ENCODE measurements at places on chromosomes 1 and 21.

GRCh38 chr1:53736290-53736689, 2.7 kb downstream of the GLIS1 start:
- DNase-seq = no peak

DNA sequence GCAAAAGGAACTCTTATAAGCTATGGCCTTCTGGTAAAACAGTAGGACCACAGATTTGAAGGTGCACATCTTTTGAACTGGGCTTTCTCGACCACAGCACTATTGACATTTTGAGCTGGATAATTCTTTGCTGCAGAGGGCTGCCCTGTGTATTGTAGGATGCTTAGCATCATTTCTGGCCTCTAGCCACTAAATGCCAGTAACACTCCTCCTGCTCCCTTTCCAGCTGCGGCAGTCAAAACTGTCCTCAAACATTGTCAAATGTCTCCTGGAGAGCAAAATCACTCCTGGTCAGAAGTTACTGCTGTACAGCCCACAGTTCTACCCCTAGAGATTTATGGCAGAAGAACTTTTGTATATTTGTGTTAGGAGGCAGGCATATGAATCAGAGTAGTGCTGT, 836.7 kb downstream of the PLA2G4A start:
- DNase-seq = no peak

DNA sequence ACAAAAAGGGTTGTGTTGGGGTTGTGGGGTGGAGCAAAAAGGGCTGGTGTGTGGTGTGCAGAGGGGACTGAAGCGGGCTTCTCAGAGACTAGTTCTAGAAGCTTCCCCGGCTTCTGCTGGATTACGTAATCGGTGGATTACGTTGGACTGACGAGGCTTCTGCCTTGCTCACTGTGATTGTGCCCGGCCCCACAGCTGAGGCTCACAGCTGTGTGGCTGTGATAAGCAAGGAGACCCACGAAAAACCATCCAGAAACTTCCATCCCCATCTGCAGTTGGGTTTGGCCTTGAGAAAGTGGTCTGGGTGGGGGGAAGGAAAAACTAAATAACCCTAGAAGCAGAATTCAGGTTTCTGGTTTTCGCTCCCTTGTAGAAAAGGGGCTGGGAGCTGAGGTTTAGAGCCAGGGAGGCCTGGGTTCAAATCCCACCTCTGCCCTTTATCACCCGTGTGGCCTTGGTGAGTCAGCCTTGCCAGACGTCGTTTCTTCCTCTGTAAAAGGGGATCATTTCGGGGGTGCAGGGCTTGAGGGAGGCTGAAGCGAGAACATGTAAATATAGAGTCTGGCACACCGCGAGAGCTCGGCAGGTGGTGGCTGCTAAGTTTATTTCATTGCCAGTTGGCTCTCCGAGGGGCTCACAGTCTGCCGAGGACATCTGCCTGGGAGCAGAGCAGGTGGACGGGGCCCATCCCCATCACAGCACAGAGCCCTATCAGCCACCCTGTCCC, 30.4 kb upstream of the DISP3 start:
- no peak for DNase-seq

GRCh38 chr1:195562074-195562473, 1046.2 kb downstream of the KCNT2 start:
- no peak for DNase-seq

DNA sequence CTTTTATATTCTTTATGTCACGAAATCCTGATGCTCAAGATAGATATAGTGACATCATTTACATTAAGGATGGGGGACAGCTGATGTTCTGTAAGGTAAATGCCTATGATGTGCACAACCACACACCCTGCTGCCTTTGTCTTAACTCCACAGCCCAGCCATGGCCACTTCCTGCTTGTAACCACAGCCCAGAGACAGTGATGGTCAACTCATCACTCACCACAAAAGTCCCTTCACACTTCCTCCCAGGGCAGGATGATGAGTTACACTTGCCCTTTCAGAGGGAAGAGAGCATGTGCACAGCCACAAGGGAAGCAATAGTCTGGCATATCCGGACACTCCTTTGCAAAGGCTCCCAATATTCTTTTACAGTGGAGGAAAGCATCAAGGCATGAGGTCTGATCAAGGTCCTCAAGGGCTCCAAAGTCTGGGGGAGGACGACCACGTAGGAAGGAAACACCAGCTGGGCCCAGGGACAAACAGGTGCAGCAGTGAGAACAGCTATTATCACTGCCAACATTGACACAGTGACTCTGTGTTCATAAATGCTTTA, 53.8 kb downstream of the PLPP3 start:
- DNase-seq = no peak

DNA sequence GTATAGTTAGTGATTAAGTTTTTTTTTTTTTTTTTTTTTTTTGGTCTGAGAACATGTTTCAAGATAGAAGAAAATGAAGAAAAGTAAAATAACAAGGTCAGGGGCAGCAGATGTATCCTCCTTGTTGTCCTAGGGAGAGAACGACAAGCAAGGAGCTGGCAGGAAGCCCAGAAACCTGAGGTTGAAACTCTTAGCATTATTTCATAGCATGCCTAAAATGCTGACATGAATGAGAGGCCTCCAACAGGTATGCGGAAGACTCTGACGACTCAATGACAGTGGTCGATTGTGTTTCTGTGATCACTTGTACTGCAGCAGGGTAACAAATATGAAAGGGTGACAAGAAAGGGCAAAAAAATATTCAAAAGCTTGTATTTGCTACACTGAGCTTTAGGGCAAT, 415.9 kb downstream of the PLA2G4A start:
- DNase-seq = no peak

DNA sequence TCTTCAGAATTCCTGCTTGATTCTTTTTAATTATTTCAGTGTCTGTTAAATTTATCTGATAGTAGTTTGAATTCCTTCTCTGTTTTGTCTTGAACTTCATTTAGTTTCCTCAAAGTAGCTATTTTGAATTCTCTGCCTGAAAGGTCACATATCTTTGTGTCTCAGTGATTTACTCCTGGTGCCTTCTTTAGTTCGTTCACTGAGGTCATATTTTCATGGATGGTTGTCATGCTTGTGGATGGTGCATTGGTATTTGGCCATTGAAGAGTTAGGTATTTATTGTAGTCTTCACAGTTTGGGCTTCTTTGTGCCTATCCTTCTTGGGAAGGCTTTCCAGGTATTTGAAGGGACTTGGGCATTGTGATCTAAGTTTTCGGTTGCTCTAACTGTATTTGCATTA, 267.9 kb downstream of the HHAT start:
- no peak for DNase-seq
